ENCODE measurements at places on chromosomes 2 and 18.

DNA sequence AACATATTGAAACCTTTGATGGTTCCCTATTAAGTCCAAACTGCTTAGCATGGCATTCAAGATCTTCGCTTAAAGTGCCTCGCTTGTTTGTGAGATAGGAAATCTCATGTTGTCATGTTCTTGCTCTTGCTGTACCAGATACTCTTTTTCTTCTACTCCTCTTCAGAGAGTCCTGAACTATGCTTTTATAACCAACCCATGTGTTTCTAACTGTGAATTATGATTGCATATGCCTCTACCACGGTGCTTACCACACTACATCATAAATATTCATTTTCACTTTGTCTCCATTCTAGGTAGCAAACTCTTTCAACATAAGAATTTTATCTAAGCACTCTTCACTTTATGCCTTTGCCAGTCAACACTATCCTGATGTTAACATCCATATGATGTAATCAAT, 23.6 kb downstream of the STAT4 start:
- DNase-seq, result no peak

- no peak for DNase-seq
Observed at GRCh38 chr18:11470941-11471340, 138.5 kb upstream of the SLC35G4 start.

GRCh38 chr2:218878486-218878885, 2.2 kb upstream of the WNT10A start:
- DNase-seq, result no peak

GRCh38 chr2:64157792-64158191, 13.6 kb upstream of the PELI1 start:
- no peak for DNase-seq

DNA sequence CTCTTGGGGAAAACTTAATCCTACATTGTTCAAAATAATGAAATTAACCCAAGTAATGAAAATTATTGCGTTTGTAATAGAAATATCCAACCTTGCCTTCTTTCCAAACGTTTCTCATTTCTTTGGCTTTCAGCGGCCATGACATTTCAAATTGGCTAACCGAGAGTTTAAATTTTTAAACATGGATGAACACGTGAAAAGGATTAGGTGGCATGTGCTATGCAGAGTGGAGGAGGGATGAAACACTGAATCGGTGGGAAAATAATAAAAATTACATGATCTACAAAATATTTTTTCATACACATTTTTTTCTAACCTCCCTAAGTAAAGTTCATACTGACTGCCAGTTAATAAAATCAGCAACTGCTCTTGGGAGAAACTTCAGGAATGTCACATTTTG, 728.4 kb upstream of the PKDCC start:
- DNase-seq, result no peak

GRCh38 chr2:40440835-40441234, 11.1 kb downstream of the SLC8A1 start:
- DNase-seq, result no peak

DNA sequence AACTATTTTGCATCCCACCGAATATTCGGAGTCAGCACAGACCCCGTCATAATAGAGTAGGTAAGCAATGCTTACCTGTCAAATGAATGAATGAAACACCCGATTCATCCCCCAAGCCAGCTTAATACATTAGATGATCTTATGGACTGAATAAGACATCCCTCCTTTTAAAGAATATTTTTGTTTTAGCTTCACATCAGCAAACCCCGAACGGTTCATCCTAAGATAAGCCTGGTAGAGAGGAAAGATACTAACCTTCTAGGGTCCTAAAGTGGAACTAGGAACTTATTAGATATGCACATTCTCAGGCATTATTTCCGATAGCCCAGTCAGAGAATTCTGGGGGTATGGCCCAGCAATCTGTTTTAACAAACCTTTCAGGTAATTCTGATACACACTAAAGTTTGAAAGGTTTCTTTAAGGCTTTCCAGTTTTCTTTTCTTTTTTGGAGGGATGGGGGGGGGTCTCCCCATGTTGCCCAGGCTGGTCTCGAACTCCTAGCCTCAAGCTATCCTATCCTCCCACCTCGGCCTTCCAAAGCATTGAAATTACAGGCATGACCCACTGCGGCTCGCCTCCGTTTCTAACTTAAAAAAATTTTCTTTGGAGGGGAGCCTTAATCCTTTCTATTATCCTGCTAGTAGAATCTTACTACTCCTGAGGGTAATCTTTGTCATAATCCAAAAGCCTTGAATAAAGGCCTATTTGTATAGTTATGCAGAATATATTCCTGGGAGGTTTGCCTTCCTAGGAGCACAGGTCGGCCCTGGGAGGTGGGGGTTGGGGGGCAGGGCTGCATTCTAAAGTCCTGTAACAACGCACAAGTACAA, 1.0 kb upstream of the ACTR3 start:
- no peak for DNase-seq

- no peak for DNase-seq
Observed at GRCh38 chr2:206253125-206253776, 21.2 kb upstream of the ZDBF2 start.

DNA sequence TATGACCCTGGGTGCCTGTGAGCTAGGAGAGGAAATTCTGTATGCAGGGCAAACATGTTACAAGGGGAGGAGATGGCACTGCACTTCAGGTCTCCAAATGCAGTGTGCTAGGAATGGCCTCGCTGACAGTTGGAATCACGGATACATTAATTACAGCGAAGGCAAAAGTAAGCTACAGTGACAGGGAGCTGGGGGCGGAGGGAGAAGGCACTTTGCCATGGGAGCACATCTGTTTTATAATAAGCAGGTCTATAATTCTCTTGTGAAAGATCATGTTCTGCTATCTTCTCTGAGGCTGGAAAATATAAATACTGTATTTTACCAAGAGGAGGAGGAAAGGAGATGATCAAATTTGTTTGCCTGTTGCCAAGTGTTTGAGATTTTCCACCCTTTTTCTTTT, 56.3 kb upstream of the FZD5 start:
- no peak for DNase-seq

- no peak for DNase-seq
Observed at GRCh38 chr2:113127646-113128570, 510 bp downstream of the IL1RN start.

DNA sequence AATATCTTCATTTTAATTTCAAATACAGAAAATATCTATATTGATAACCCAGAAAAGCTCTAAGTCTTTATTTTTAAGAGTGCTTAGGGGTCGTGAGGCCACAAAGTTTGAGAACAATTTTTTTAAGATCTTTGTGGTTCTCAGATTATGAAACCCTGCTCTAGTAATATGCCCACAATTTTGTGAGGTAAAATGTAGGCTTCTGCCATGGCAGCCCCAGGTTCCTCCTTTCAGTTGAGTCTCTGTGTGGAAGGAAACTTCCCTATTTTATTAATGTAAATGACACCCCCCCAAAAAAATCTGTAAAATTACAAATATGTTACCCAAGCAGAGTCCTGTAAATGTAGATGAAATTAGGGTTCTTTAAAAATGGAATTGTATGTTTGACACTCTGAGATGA, 600.5 kb downstream of the SATB2 start:
- DNase-seq, result no peak

DNA sequence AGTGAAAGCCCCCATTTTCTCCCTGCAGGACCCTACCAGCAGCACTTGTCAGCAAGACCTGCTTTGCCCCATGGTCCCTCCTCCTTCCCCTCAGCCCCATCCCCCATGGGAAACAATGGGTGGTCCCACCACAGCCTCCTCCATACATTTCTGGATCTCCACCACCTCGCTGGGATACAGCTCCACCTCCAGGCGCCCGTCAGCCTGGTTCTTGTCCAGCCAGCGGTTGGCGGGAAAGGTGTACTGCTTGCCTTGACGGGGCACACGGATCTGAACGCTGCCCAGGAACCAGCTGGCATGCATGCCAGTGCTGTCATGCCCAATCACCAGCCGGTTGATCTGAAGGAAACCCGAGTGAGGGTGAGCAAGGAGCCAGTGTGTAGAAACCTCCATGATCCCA, 90.9 kb downstream of the LOXHD1 start:
- no peak for DNase-seq

- DNase-seq, result no peak
Observed at GRCh38 chr2:198100346-198100745, 296.0 kb downstream of the PLCL1 start.

- DNase-seq, result no peak
Observed at GRCh38 chr2:46332686-46333281, 35.6 kb downstream of the EPAS1 start.

DNA sequence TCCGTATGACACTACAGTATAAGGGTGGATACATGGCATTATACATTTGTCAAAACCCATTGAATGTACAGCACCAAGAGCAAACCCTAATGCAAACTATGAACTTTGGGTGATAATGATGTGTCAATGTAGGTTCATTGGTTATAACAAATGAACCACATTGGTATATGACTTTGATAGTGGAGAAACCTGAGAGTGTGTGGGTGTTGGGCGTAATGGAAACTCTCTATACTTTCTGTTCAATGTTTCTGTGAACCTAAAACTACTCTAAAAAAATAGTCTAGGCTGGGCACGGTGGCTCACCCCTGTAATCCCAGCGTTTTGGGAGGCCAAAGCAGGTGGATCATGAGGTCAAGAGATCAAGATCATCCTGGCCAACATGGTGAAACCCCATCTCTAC, 6.5 kb upstream of the ACTG2 start:
- no peak for DNase-seq

GRCh38 chr2:19868224-19868623, 33.6 kb downstream of the TTC32 start:
- DNase-seq, result no peak

GRCh38 chr2:133643863-133644262, 75.6 kb upstream of the NCKAP5 start:
- DNase-seq, result no peak

- DNase-seq, result no peak
Observed at GRCh38 chr2:186771395-186771794, 77.5 kb downstream of the FAM171B start.

DNA sequence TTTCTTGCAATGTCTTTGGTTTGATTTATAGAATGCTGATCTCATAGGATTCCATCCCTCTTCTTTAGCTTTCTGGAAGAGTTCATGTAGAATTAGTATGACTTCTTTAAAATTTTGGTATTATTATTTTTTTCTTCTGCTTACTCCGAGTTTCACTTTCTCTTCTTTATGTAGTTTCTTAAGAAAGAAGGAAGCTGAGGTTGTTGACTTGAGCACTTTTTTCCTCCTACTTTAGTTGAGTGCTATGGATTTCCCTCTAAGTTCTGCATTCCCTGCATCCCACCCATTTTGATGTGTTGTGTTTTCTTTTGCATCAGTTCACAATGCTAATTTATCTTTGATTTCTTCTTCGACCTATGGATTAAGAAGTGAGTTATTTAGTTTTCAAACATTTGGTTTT, 78.9 kb upstream of the SPRED2 start:
- no peak for DNase-seq

GRCh38 chr2:241814643-241815476, 5.9 kb downstream of the NEU4 start:
- peak; percentile 21 for DNase-seq

GRCh38 chr2:105249891-105250290, 8.3 kb downstream of the GPR45 start:
- no peak for DNase-seq

- DNase-seq, result no peak
Observed at GRCh38 chr2:21860907-21861306, 737.1 kb downstream of the TDRD15 start.

DNA sequence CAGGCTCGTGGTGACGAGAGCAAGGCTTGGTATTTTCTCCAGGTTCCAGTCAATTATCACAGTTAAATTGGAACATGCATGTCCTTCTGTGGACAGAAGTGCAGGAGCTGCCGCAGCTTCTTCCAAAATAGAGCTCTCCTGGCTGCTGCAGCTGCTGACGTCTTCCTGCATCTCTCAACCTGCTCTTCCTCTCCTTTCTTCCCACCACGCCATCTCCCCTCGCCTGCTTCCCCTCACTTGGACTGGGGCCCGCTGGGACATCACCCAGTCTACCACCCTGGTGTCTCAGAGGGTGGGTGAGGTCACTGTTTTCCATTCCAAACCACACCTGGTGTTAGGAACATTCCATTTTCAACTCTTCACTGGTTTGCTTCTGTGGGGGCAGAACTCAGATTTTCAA, 41.4 kb downstream of the SPP2 start:
- no peak for DNase-seq

GRCh38 chr2:231646476-231646875, 53.8 kb downstream of the TEX44 start:
- DNase-seq, result no peak

GRCh38 chr2:205091411-205091810, 546.1 kb downstream of the PARD3B start:
- no peak for DNase-seq

DNA sequence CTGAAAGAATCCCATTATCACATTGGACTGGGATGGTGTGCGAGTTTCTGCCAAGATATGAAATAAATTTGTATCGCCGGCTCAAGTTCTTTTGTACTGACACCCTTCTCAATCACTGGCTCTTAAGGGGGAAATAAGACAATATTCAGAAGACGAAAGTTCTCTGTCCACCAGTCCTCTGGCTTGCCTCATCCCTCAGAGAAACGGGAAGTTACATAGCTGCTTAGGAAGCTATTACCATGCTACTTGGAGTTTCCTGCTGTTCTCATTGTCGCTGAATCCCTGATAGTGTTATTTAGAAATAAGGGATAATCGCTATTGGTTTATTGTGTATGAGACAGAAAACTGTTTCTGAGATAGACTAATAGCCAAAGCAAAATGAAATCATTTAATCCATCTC, 205.0 kb upstream of the ZNF521 start:
- DNase-seq, result no peak

GRCh38 chr2:235716875-235717496, 223.1 kb downstream of the AGAP1 start:
- DNase-seq, result no peak

- no peak for DNase-seq
Observed at GRCh38 chr2:235358981-235359471, 134.8 kb upstream of the AGAP1 start.

DNA sequence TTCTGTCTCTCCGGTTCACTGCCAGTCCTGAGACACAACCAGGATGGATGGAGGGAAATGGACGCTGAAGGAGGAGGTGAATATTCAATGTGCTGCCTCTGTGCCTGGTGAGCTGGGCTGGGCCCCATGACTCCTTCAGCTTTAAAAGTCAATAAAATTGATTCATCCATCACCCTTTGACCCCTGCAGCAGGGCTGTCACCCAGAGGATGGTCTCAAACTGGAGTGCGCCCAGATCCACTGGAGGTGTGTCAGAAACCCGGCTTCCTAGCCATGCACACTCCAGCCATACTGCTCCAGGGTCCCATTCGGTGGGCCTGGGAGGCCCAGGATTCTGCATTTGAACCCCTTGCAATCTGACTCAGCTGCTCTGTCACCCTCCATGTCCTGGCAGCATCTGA, 94.1 kb upstream of the BOD1L2 start:
- DNase-seq, result no peak
